Mucosa of gallbladder (tissue), 1 donor: ENCODE measurements at places on chromosomes 5 and 9. TPM values are rescaled to one million over a fixed set of nuclear protein-coding genes. Genes with fewer than 3 reads are reported as not detected.

SMIM33 gene
- 0.17 TPM for total RNA-seq

- DNase-seq: no peak
Observed at GRCh38 chr9:72864327-72864726, 88.5 kb downstream of the ALDH1A1 start.

DNA sequence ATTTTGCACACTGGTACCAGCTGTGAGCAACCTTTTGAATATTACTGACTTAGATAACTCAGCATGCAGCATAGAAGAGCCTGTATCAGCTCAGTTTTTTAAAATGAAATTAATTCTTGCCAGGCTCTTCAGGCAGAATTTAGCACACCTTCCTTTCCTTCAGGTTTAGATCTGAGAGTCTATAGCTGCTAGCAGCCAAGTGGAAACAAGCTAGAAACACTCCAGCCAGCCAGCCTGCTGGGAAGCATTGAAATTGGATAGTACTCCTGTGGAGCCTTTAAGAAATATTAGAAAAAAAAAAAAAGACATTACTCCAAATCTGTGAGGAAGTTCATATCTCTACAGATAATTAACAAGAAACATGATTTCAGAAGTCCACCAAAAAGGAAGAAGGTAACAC lies 812.2 kb downstream of the DTWD2 start:
- no peak for DNase-seq

DNA sequence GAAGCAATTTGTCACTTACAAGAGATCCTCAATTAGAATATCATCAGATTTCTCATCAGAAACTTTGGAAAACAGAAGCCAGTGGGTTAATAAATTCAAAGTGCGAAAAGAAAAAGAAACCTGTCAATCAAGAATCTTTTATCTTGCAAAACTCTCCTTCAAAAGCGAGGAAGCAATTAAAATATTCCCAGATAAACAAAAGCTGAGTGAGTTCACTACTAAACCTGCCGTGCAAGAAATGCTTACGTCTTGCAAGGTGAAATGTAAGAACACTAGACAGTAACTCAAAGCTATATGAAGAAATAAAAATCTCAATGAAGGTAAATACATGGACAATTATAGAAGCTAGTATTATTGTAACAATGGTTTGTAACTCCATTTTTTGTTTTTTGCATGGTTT lies 62.8 kb upstream of the IL33 start:
- no peak for DNase-seq

- DNase-seq: no peak
Observed at GRCh38 chr9:81028504-81028903, 660.8 kb downstream of the TLE1 start.

DCAF12 gene
- 33.7 TPM for total RNA-seq
